ENCODE measurements at places on chromosomes 11 and 22.

DNA sequence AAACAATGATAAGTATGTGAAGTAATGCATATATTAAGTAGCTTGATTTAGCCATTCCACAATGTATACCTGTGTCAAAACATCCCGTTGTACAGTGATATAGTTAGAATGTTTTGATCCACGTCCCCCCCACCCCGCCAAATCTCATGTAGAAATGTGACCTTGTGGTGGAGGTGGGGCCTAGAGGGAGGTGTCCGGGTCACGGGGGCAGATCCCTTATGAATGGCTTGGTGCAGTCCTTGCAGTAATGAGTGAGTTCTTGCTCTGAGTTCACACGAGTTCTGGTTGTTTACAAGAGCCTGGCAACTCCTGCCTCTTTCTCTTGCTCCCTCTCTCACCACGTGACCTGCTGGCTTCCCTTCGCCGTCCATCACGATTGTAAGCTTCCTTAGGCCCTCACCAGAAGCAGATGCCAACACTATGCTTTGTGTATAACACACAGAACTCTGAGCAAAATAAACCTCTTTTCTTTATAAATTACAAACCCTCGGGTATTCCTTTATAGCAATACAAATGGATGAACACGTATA, 41.6 kb downstream of the FANCF start:
- DNase-seq = no peak

DNA sequence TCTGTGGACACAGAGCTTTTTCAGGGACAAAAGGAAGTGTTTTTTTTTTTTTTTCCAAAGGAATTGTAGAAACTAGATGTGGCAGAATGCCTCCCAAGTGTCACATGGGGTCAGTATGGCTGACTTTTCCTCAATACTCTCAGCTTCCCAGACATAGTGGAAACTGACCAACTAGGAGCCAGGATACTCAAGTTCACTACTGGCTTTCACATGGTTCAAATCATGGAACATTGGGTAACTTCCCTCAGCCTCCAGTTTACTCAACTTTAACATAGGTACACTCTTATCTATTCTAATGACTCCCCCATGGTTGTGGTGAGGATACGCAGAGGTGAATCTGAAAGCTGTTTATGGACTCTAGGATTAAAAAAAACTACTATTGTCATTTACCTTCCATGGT, 1.4 kb downstream of the SLC5A1 start:
- no peak for DNase-seq

DNA sequence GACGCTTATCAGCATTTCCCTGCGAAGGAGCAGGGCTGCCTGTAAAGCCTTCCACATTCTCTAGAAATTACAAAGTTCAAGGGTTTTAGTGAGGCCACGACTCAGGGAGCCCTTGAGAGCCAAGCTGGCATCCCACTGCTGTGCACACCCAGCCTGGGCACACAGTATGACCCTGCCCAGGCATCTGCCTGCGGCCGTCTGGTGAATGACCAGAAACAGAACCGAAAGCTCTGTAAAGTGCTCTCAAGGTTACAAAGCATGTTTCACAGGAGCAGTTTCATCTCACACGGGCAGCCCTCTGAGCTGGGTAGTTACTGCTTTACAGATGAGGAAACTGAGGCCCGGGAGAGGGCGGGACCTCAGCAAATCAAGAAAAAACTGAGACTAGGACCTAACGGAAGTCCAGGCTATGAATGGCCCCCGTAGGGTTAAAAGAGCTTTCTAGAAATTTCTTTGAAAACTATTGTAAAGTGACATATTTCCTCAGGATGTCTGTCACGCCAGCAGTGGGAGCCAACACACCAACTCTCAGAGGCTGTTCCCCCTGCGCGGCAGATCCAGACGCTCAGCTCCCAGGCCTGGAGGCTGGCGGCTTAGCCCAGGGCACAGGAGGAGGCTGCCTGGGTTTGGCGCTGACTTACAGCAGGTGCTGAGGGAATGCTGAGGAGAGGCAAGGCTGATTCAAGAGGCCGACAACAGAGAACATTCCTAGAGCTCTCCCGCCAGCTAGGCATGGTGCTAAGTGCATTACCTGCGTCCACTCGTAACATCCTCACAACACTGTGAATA, 7.7 kb upstream of the TCF20 start:
- no peak for DNase-seq

- DNase-seq = no peak
These were observed 114.2 kb upstream of the PARVA start for GRCh38 chr11:12263141-12263693.

DNA sequence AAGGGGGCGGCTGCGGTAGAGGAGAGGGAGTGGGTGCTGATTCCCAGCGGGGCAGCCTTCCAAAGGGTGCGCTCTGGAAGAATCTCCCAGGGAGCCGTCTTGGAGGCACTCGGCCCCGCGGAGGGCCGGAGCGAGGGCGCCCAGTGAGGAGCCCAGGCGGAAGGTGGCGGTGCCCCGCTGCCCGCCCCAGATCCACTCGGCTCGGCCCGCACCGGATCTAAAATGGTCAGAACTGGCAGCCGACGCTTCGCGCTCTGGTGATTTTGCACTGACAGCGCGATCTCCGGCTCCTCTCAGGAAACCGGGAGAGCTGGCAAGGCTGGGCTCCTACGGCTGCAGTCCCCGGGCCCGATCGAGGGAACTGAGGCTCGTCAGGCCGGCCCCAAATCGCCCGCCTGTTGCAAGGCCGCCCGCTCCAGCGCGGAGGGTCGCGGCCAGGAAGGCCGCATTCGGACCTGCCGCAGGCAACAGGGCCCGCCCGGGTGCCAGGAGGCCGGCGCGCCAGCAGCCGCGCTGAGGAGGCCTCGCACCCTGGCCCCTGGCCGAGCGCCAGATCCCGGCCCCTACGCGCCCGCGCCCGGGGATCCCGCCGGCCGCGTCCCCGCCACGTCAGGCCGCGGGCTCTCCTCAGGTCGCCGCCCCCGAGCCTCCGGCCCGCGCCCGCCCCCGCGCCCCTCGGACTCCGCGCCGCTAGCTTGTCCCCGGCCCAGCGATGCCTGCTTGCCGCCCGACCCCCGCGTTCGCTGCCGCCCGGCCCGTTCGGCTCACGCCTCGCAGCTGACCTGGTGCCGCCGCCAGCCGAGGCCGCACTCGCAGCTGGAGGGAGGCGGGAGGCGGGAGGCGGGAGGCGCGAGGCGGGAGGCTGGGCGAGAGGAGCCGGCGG, at the start of gene KLHL22:
Gene KLHL22 (minus strand): TSS at position 818 of the 883 bp plus-strand sequence. CDS start 6,584 bp downstream, outside the sequence.
- no peak for DNase-seq

DNA sequence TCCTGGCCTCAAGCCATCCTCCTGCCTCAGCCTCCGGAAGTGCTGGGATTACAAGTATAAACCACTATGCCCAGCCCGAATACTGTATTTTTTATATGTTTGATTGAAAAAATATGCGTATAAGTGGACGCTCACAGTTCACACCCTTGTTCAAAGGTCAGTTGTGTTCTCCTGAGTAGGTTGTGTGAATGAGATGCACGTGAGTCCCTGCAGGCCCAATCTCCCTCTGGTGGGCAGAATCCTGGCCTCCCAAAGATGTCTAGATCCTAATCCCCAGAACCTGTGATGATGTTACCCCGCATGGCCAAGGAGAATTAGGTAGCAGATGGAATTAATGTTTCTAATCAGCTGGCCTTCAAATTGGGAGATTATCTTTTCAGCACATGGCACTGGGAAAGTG, 41.9 kb downstream of the CTTN start:
- DNase-seq = no peak

- DNase-seq = no peak
These were observed 11.8 kb downstream of the XBP1 start for GRCh38 chr22:28788601-28789000.

DNA sequence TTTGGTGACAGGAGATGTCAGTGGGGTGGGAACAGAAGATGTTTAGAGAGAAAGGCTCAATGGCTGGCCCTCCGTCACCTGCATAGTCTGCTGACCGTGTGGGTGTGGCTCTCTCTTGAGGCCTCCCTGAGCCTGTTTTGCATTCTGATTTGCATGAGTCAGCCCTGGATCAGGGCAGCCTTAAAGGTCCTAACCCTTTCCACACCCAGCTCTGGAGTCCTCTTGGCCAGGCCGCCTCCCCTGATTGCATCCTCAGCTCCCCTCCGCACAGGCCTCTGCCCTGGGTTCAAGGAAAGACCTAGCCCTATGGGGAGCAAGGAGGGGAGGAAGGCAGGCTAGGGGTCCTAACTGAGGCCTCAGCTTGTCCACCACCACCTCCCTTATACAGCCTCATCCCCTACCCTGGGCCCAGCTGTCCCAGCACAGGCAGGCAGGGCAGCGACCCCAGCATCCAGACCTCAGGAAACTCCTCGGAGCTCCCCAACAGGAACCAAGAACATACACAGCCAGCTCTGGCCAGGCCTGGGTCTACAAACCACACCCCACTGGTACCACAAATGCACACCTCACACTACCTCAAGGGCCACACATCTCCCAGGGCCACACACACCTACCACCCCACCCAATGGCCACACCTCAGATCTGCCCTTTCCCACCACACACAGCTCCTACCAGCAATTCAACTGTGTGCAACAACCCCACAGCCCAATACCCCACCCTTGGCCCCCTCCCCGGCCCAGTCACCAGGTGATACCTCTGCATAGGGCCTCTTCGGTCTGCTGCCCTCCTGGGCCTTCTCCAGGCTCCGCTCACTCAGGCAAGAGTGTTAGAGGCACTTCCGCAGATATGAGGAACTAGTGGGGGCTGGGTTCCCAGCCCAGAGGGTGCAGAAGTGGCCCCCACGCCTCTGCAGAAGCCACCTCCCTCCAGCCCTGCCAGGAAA, 13.7 kb downstream of the ARAP1 start:
- no peak for DNase-seq

GRCh38 chr22:45599836-45600577, 71.6 kb upstream of the ATXN10 start:
- DNase-seq = no peak

DNA sequence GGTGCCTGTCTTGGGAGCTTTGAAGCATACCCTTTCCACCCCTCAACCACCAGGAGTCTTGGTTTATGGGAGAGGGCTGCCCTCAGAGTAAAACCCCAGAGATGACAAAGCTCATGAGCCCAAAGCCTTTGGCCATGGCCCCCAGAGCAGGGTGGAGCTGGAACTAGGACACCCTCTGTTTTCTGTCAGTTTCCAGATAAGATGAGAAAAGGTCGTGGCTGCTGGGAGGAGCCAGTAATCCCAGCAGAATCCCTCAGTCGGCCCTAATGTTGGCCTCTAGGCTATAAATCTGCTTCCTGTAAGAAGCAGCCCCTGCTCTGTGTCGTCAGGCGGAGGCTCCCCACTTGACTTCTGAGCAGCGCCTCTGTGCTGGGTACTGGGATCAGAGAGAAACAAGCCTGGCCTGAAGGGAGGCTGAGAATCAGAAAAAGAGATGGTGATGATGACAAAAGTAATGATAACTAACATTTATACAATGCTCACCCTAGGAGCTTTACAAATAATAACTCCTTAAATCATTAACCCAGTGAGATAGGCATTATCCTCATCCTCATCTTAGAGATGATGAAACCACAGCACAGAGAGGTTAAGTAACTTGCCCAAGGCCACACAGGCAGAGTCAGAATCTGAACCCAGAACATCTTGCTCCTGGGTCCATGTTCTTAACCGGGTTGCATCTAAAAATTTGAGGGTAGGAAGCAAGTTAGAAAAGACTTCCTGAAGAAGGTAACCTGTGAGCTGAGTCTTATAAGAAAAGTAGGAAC, 471.4 kb downstream of the SOX6 start:
- DNase-seq = no peak

DNA sequence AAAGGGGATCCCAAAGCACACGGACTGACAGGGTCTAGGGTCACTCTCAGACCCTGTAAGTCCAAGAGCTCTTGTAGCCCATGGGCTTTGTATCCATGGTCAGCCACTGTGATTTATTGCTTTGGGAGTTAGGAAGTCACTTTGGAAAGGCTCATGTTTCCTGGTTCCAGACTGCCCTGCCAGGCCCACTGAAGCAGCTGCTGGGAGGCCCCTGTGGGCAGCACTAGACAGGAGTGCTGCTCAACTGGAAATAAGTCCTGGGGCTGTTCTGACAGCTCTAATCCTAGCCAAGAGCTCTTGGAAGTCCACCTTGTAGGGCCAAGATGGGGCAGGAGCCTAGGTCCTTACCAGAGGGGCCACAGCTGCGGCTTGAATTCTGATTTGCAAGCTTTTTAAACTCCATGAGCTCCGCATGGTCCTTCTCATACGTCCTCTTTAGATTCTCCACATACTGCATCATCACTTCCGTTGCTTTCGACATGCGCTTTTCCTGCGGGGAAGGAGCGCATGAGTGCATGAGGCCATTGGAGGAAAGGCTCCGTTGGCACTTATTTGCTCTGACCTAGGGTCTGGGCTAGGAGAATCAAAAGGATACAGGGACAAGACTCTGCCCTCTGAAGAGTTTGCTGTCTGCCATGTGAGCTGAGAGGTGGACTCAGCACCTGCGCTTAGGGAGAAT, 32.2 kb upstream of the LYVE1 start:
- no peak for DNase-seq

DNA sequence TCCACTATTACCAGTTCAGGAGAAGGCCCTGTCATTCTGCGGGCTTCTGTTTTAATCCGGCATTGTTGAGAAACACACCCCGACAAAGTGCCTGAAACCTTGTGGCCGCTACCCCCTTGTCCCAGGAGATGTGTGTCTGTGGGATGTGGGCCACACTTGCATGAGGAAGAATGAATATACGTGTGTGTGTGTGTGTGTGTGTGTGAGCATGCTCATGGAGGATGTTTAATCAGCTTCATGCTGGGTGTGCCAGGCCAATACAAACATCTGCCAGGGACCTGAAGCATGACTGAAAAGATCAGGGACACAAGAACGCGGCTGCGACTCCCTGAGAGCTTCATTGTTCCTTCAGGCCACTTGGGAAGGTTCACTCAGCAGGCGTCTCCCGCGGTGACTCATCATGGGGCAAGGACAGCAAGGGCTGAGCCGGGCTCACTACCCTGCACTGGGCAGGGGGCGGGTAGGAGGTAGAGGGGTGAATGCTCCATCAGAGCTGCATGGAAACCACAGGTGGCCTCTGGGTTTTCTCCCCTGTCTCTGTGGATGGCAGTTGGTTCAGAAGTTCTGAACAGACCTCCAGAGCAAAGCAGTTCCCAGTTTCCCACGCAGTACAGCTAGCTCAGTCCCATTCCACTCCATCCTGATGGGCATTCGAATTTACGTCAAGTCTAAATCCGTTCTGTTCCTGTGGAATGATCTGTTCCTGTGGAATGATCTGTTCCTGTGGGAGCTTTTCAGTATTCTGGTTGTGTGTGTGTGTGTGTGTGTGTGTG, 7.0 kb upstream of the MALAT1 start:
- no peak for DNase-seq

DNA sequence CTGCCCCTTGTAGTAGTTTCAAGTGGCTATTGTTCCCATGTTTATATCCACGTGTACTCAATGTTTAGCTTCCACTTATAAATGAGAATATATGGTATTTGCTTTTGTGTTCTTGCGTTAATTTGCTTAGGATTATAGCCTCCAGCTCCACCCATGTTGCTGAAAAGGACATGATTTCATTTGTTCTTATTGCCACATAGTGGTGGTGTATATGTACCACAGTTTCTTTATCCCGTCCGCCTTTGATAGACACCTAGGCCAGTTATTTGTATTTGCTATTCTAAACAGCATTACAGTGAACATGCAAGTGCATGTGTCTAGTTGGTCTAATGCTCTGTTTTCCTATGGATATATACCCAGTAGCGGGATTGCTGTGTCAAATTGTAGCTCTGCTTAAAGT, 6.8 kb downstream of the OR51B2 start:
- DNase-seq = no peak
